ENCODE measurements at places on chromosomes 1 and 21.

DNA sequence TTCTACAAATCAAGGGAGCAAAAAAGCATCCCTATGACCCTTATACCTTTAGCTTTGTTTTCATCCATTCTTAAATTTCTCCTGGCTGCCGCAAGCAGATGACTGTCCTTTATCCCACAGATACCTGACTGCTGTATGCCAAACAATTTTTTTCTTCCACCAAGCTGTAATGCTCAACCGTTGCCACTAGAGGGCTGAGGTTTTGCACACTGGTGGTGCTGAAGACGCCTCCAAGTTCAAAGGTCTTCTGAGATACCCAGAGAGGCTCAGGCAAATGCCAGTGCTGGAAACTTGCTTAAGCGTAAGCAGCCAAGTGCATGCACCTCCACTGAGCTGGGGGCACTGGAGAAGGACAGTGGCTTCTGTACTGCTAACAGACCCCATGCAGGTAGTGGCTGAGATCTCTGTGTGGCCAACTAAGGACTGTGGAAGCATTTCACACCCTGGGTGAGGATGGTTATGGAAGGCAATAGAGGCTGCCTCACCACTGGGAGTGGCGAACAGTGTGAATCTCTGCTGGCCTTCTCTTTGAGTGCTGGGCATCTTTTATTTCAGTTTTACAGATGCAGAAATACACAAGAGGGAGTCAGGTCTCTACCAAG, 28.5 kb downstream of the CNIH3 start:
- peak; percentile 30 for DNase-seq

- no peak for DNase-seq
These were observed 200.6 kb downstream of the BRINP3 start for GRCh38 chr1:190277107-190277506.

- no peak for DNase-seq
These were observed 175.4 kb downstream of the TRABD2B start for GRCh38 chr1:47821760-47822159.

DNA sequence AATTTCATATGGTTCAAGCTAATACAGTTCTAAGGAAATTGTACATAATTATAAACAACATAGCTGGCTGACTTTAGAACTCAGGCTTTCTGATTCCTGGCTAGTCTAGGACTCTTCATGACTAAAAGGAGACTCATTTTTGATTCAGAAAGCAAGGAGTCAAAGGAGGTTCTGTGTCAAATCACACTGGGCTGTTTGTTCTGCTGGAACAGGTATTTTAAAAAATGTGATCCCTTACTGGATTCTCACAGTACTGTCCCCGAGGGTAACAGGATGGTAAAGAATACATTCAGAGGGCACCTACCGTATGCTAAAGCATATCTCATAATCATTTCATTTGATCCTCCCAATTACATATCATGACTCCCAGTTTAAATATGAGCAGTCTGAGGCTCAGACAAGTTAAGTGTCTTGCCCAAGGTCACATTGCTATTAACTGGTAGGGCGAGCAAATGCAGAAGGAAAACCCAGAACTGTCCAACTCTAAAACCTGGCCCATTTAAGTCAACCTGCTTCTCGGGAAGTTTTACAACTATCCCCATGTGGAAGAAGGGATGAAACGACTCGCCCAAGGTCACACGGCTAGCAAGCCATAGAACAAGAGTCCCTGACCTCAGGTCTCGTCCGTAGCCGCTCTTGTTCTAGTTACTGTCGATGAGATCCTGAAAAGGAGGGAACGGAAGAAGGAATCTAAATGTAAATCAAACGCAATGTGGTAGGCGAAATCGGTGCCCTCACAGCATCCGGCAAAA, 675 bp downstream of the MYSM1 start:
- no peak for DNase-seq

DNA sequence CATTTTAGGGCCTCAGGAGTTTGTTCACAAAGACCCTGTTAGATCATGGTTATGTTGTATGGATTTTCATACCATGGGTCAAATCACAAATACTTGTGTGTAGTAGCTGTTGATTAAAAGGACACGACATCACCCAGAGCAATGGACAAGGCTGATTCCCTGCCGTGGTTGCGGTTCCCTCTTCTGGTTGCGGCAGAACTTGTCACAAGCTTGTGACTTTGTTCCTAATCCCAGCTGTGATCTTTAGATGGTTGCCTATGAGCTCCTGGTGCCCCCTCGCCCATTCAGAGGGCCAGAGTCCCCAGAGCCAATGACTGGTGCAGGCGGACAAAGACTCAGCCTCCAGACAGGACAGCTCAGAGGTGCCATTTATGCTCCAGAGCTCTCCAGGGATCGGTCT, 11.8 kb upstream of the SDHB start:
- no peak for DNase-seq

GRCh38 chr1:228094432-228095016, 8.6 kb downstream of the C1orf35 start:
- no peak for DNase-seq

DNA sequence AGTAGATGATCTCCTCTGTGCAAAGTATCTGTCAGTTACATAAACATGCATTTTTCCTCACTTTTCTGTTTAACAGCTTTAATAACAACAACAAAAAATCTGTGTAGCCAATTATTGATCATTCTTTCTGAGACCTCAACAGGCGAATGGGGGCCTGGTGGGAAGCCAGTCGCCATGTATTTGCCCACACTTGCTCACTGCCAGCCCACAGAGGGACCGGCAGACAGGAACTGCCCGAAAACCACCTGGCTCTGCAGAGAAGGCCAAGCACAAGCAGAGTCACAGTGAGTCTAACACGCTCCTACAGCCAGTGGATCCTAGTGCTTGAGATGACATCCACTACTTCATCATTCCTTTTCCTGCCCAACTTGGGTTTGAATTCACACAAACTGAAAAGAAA, 56.1 kb downstream of the NPHP4 start:
- DNase-seq = no peak
